ENCODE measurements at places on chromosomes 7 and 10.

DNA sequence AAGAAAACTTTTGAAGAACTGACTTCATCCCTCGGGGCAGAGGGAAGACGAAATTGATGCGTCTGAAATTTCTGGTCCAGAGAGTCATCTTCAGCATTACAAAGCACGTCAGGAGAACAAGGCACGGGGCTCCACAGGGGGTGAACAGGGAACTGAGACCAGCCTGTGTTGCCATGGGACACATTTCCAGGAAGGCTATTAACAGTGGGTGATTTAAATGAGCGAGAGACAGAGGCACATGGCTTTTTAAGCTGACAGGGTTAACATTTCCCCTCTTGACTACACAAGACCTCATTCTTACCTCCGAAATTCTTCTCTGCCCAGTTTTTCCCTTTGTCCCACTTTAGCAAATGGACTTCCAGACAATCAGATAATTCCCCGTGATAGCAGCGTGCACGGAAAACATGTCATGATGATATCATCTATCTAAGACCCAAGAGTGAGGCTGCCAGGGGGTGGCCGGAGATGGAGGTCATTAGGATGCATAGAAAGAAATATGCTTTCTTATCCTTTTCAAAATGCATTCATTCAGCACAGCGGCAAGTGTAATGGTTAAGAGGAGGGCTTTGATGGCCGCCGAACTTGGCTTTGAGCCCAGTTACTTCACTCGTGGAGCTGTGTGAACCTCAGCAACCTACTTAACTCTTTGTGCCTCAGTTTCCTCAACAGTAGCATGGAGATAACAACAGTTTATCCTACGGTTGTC lies 248.0 kb downstream of the PRPF18 start:
- peak; percentile 79 for DNase-seq

DNA sequence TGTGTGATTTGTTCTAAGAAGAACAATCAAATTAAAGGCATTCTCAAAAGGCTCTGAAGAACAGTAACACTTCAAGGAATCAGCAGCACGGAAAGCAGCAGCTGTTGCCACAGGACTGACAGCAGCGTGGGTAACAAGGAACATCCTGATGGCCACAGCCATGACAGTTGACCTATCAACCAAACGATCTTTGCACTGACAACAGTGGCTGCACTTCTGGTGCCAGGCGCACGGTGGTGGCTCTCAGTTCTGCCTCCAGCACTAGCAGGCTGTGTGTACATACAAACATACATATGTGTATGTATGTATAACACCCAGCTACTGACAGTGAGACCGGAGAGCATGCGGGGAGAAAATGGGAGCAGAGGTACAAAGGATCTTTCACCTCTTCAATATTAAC lies 114.1 kb downstream of the ZFAND4 start:
- DNase-seq: no peak

DNA sequence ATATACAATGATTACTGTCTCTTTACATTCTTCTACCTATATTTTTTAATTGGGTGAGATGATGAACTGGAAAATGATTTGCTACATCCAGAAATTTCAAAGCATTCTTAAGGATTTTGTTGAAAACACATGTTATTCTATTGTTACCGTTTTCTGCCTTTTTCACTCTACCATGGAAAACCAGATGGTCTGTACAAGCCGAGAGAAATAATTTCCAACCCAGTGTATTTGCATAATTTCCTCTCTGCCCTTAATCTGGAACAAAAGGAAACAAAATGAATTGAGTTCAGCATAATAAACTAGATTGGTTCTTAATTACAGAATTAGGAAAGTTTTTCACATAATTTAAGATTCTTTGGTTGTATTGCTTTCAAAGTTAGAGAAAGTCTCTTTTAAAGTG lies 211.2 kb downstream of the CACNB2 start:
- DNase-seq: no peak

GRCh38 chr10:17781856-17782255 lies 27.3 kb upstream of the MRC1 start:
- DNase-seq: no peak

GRCh38 chr7:24728503-24729364 lies 28.5 kb downstream of the GSDME start:
- no peak for DNase-seq

DNA sequence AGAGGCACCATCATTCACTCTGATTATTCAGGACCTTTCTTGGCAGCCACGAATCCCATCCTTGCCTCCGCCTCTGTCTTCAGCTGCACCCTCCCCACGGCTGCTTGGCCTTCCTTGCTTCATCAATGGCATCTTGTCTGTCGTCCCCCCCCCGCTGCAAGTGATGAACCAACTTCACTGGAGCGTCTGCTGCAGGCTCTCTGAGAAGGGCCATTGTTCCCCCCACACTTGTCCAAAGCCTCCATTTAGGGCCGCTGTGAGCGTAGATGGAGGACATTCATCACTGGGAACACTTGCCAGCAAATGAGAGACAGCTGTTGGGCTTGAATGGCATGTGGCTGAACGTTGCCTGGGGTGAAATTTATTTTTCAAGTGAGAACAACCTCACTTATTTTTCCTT lies 20.1 kb downstream of the AFAP1L2 start:
- DNase-seq: no peak

- DNase-seq: no peak
These were observed 227.6 kb upstream of the NPSR1 start for GRCh38 chr7:34430456-34430855.

- no peak for DNase-seq
These were observed 765.0 kb downstream of the INHBA start for GRCh38 chr7:40937879-40938278.

GRCh38 chr7:1922071-1922869 lies 252.2 kb downstream of the ELFN1 start:
- no peak for DNase-seq
